Uterus (tissue), 4 donors: ENCODE measurements at places on chromosomes 3 and 15. TPM values are rescaled to one million over a fixed set of nuclear protein-coding genes. Genes with fewer than 3 reads are reported as not detected.

Gene A4GNT
- not detected for total RNA-seq

Gene DUOXA1
- 2.5 TPM for total RNA-seq

Gene PPP1R14D
- not detected for total RNA-seq

Gene ZNF385D
- 12.9 TPM for total RNA-seq

Gene TGM4
- not detected for total RNA-seq

- no peak overlapping the region for H3K4me3 ChIP-seq
- peak; percentile 51 for DNase-seq
- no peak overlapping the region for H3K27ac ChIP-seq
- H3K4me1 ChIP-seq = no peaks in the 10 kb centered on the region
Measured at GRCh38 chr15:73704869-73705645, 20.9 kb downstream of the CD276 start.

- H3K36me3 ChIP-seq = no peaks in the 10 kb centered on the region
- no peaks in the 10 kb centered on the region for H3K27me3 ChIP-seq
- no peak overlapping the region for H3K4me3 ChIP-seq
- H3K4me1 ChIP-seq = no peaks in the 10 kb centered on the region
- DNase-seq = no peak
- H3K27ac ChIP-seq = no peak overlapping the region
Measured at GRCh38 chr15:64604319-64604718, 143.9 kb downstream of the ZNF609 start.

DNA sequence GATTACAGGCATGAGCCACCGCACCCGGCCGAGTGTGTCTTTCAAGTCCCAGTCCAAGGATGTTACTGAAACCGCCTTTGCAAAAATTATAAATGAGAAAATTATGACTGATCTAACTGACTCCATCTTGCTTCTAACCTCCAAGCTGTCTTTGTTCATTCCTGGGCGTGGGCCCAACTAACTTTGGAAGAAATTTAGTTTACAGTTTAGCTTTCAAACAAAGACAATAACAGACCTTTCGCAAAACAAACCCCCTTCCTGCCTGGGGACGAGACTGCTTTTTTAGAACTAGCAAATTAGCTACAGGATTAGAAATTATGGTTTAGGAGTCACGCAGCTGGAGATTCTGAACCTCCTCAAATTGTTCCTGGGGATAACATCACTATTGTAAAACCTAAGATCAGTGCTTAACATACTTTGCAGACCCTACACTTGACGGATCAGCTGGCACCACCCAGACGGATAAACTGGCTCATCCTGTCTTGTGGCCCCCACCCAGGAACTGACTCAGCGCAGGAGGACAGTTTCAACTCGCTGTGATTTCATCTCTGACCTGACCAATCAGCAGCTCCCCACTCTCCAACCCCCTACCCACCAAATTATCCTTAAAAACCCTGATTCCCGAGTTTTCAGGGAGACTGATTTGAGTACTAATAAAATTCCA is 23.8 kb downstream of the NANOGP8 start:
- H3K27ac ChIP-seq = no peak overlapping the region
- H3K4me3 ChIP-seq = no peak overlapping the region
- no peak for DNase-seq
- no peaks in the 10 kb centered on the region for H3K27me3 ChIP-seq

DNA sequence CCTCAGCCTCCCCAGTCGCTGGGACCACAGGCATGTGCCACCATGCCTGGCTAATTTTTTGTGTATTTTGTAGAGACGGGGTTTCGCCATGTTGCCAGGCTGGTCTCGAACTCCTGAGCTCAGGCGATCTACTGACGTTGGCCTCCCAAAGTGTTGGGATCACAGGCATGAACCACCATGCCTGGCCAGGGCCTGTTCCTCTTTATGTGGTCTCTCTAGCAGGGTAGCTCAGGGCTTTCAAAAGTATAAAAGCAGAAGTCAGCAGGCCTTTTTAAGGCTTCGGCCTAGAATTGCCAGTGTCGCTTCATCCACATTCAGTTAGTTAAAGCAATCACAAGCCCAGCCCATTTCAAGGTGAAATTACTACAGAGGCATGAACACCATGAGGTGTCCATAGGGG is 7.6 kb downstream of the VHL start:
- no peak overlapping the region for H3K27ac ChIP-seq
- H3K36me3 ChIP-seq = no peaks in the 10 kb centered on the region
- H3K4me1 ChIP-seq = no peaks in the 10 kb centered on the region
- DNase-seq = no peak
- no peaks in the 10 kb centered on the region for H3K27me3 ChIP-seq
- no peak overlapping the region for H3K4me3 ChIP-seq

GRCh38 chr15:35979608-35980007 is 433.6 kb upstream of the DPH6 start:
- H3K4me1 ChIP-seq = no peaks in the 10 kb centered on the region
- no peak overlapping the region for H3K27ac ChIP-seq
- no peak for DNase-seq
- H3K36me3 ChIP-seq = no peaks in the 10 kb centered on the region

DNA sequence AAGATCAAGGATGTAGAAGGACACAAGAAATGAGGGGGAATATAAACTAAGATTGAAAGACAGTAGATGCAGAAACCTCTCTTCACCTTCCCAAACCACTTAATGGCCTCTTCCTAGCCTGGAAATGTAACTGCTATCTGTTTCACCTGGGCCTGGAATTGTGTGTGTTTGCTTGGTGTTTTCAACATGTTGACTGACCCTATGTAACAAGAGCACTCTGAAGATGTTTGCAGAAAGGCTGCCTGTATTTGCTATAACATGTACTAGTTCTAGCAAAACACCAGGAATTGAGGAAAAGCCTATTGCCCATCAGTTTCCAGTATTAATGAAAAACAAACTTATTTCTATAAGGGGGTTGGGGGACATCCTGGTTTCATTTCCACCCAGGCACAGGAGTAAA is 248.3 kb downstream of the WDR72 start:
- H3K36me3 ChIP-seq = no peaks in the 10 kb centered on the region
- no peaks in the 10 kb centered on the region for H3K27me3 ChIP-seq

DNA sequence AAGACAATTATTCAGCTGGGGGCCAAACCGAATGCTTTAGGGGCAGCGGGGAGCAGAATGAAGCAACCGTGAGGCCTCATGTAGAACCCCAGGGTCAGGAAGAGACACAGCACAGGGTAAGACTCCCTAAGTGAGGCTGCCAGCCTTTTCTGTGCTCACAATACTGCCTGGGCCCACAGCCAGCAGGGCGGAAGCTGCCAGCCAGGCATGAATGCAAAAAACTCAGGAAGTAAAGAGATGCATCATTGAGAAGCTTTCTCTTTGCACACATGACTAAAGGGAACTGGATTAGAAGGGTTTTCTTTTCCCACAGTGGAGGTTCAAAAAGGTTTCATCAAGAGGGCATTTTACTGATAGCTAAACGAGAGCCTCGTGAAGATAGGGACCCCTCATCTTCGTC is 33.3 kb downstream of the CA12 start:
- H3K4me1 ChIP-seq = no peaks in the 10 kb centered on the region
- no peak overlapping the region for H3K4me3 ChIP-seq
- no peaks in the 10 kb centered on the region for H3K27me3 ChIP-seq
- peak overlapping the region; percentile 62 for H3K27ac ChIP-seq
- peak; percentile 50 for DNase-seq

DNA sequence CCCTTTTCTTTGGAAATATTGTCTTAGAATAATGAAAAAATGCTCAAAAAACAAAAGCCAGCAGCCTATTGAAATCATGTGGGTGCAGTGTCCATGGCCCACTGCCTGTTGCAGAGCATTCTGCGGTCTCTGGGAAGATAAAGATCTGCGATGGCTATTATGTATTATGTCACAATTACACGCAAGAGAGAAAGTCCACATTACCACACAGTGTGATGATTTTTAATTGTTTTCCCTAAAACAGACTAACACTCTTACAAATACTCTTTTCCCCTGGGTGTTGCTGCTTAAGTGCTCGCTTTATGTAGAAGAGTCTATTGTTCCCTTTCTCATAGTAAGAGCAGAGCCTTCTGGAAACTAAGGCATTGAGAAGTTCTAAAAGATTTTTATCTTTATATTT is 32.2 kb downstream of the SSR3 start:
- H3K27ac ChIP-seq = no peak overlapping the region
- no peak for DNase-seq
- H3K36me3 ChIP-seq = no peaks in the 10 kb centered on the region
- H3K4me1 ChIP-seq = no peaks in the 10 kb centered on the region
- H3K27me3 ChIP-seq = no peaks in the 10 kb centered on the region

DNA sequence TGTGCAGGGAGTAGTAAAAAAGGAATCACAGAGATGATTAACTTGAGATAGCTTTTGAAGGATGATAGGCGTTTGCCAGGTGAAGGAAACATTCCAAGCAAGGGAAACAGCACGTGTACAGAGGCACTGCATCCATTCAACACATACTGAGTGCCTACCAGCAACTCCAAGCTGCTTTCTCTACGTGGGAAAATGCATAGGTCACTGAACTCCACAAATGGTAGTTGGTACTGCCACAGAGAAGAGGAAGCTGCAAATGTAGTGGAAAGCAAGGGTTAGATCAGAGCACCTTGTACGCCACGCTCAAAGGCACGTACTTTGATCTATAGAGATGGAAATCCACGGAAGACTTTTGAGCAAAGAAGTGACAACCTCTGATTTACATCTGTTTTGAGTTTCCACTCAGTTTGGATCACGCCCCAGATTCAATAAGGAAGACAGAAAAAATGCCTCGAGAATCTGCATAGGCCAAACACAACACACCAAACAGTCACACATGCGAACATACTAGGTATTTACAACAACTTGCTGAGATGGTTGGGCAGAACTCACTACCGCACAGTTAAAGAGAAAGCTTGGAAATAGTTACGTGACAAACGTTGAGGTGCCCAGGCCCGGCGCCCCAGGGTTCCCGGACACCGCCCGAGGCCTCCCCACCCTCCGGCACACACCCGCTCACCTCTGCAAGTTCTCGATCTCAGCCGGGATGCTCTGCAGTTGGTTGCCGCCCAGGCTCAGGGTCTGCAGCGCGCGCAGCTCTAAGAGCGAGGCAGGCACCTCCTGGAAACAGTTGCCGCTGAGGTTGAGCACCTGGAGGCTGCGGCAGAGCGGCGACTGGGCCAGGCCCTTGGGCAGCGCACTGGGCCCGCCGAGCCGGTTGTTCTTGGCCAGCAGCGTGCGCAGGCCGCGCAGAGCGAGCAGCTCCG is 826 bp downstream of the LRRC58 start:
- H3K36me3 ChIP-seq = no peaks in the 10 kb centered on the region
- H3K27ac ChIP-seq = peak overlapping the region; percentile 98
- H3K27me3 ChIP-seq = no peaks in the 10 kb centered on the region
- peak overlapping the region; percentile 76 for H3K4me3 ChIP-seq
- H3K4me1 ChIP-seq = no peaks in the 10 kb centered on the region

- DNase-seq = no peak
- peak overlapping the region; percentile 77 for H3K27ac ChIP-seq
- peak overlapping the region; percentile 32 for H3K4me3 ChIP-seq
- H3K4me1 ChIP-seq = no peaks in the 10 kb centered on the region
Measured at GRCh38 chr3:169146179-169146665, 517.3 kb downstream of the MECOM start.

DNA sequence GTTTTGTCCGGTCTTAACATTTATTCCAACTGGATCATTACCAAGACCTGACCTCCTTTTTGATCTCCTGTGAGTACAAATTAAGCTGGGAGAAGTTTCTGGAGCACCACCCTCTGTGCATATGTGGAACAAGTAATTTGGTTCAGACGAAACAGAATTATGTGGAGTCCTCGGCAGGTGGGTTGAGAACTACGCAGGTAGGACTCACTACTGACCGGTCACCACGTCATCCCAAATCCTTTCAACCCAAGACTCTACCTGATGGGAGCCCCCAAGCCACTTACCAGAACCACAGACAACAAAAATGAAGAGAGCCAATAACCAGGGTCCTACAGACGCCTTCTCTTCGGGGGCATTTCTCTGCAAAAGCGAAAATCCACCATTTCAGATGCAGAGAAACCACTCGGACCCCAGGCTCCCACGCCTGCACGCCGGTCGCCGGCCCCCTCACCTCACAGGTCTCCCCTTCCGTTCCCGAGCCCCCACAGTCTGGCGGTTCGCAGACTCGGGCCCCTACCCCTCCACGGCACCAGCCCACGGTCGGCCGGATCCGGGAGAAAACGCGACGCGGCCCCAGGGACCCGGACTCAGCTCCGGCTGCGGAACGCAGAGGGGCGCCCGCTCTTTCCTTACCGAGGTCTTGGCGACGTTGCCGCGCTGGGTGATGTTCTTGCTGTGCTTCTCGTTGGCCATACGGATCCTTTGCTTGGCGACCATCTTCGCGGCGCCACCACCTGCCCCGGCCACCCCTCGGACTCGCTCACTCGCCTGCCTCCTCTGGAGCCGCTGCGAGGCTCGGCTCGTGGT is 674 bp downstream of the SERP1 start:
- H3K27ac ChIP-seq = peak overlapping the region; percentile 99
- H3K4me3 ChIP-seq = peak overlapping the region; percentile 96
- H3K27me3 ChIP-seq = no peaks in the 10 kb centered on the region
- DNase-seq = peak; percentile 40

- no peak overlapping the region for H3K4me3 ChIP-seq
- no peak for DNase-seq
- no peaks in the 10 kb centered on the region for H3K27me3 ChIP-seq
Measured at GRCh38 chr15:100241572-100242482, 99.9 kb downstream of the ADAMTS17 start.

DNA sequence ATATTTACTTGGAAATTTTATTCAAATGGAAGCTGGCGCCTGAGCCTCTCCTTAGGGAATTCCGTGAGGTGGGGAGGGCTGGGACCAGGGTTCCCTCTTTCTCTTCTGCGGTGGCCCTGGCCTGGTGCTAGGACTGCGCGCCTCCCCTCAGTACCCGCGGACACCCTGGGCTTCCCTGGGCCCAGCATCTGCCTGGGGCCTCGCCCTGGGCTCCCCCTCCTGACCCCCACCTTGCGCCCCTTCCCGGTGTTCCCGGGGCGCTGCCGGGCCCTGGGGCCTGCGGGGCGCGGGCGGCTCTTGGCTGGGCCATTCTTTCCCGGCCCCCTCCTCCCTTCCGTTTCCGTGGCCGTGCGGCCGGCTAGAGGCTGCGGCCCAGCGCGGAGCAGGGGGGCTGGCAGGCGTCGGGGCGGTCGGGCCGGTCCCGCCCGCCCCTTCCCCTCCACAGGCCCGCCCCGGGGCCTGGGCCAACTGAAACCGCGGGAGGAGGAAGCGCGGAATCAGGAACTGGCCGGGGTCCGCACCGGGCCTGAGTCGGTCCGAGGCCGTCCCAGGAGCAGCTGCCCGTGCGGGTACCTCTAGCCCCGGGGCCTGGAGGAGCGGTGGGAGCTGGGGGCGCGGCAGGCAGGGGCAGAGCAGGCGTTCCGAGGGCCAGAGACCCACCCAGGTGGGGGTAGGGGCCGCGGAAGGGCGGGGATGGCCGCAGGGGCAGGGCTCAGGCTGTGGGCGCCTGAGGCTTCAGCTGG is at the start of gene FES:
Gene FES, plus strand, starts transcription at position 529 of the 743 bp plus-strand sequence. CDS start 542 bp downstream, outside the sequence.
- H3K36me3 ChIP-seq = no peaks in the 10 kb centered on the region
- no peaks in the 10 kb centered on the region for H3K27me3 ChIP-seq
- H3K4me3 ChIP-seq = peak within 1 kb of the TSS; percentile 65
- H3K27ac ChIP-seq = peak within 1 kb of the TSS; percentile 96
- peak; percentile 77 for DNase-seq

DNA sequence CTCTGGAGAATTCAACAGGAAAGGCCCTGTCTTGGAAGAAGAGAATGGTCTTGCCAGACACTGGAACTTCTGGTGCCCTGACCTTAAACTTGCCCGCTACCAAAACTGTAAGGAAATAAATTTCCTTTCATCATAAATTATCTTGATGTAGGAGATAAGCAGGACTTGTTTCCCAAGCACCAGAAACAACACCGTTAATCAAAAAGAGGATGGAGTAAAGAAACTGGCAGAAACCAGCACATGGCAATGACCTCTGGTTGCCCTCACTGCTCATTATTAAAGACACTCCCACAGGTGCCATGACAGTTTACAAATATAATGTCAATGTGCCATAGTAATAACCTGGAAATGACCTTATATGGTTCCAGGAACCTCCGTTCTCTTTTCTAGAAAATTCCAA is 426.1 kb downstream of the EDEM1 start:
- no peak overlapping the region for H3K4me3 ChIP-seq
- no peaks in the 10 kb centered on the region for H3K4me1 ChIP-seq
- no peak for DNase-seq
- H3K27ac ChIP-seq = no peak overlapping the region
- no peaks in the 10 kb centered on the region for H3K27me3 ChIP-seq
